Motor neuron (in vitro differentiated cells): ENCODE measurements at places on chromosomes 7 and 10.

- no peak for ATAC-seq
These were observed 71.2 kb downstream of the MINPP1 start for GRCh38 chr10:87575851-87576250.

GRCh38 chr10:131825150-131825848 lies 75.5 kb upstream of the PPP2R2D start:
- peak; percentile 40 for ATAC-seq

DNA sequence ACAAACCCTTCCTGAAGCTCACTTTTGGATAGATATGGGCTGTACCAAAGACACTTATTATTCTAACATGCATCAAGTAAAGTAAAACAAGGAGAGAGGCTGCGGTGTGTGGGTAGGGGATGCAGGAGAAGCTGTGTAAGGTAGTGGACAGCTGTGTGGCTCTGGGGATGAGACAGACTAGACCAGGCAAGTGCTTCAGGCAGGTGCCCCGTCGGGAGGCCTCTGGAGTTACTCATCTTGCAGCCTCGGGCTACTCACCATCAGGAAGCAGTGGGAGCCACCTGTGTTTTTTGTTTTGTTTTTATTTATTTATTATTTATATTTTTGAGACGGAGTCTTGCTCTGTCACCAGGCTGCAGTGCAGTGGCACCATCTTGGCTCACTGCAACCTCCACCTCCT lies 49.3 kb upstream of the NCAPG2 start:
- ATAC-seq: no peak

GRCh38 chr7:74569501-74570075 lies 87.9 kb upstream of the GTF2I start:
- no peak for ATAC-seq

GRCh38 chr7:73423519-73424488 lies 9.8 kb upstream of the FZD9 start:
- peak; percentile 70 for ATAC-seq

DNA sequence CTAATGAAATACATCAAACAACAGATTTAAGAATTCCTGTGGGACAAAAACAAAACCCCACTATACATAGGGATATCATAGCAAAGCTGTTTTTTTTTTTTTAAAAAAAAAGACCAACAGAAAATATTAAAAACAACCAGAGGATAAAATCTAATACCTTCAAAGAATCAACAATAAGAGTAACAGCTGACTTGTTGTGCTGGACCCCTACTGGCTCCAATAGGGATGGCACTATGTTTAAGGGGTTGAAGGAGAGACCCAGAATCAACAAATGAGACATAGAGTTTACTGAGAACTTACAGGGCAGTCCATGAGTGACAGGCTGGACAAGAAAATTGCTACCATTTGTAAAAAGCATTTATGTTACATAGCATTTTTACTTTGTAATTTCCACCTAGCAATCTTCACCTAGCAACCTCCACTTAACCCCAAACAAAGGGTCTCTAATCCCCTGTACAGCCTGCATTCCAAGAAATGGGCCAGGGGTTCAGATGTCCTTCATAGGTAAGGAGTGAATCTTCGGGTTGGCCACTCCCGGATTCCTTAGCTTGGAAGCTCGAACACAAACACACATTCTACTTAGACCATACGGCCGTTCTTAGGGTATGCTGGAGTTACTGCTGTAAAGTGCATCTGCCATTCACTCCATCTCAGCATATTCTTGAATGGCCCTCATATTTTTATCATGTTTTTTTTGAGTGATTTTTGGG lies 25.8 kb downstream of the ASZ1 start:
- no peak for ATAC-seq

DNA sequence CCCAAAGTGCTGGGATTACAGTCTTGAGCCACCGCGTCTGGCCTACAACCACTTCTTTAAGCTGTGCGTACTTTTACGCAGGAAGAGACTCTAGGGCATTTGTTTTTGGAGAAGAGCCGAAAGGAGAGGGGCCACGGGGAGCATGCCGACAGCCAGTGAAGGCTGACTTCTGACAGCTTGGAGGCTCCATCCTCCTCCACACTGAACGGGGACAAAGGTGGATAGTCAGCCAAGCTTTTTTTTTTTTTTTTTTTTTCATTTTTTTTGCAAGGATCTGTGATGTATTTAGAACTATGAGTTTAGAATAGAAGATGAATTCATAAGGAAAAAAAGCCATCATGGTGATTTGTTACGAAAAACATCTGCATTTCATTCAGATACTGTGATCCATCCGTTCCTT lies 221.7 kb downstream of the ARHGAP21 start:
- ATAC-seq: no peak

DNA sequence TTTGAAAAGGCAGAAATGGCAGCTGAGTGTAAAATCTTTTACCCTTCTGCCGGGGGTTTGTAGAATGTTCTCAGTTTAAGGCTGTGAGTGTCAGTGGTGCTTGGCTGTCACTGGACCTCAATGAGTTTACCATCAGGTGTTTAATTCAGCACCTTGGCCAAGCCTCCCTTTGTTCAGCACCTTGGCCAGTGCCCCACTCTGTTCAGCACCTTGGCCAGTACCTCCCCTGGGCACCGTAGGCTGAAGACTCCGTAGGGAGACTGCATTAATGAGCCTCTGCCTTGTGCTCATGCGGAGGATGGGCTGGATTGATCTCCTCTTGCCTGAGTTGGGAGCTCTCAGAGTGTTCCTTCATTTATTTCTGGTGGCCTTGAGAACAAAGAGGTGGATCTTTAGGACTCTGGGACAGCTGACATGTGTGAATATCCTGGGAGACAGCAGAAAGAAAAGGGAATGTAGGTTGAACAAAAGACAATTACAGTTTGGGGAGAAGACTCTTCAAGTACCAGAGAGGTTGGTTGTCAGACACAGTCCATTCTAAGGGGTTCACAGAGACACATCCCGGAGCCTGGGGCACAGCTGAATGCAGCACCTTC lies 1.6 kb downstream of the FAM24A start:
- peak; percentile 50 for ATAC-seq

DNA sequence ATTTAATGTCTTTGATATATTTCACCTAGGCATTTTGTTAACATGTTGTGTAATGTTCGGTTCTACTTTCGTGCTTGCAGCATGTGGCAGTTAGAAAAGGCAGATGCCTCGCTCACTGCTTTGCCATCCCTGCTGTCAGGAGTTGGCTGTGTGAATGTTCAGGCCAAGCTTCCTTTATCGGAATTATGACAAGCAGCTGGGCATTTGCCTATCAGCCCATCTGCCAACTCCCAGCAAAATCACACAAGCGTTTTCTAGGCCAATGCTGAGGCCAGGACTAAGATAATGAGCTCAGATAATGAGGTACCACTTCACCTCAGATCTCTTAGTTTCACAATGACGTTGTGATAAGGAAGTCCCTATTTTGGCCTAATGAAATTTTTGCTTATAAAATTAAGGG lies 212.7 kb upstream of the FAM3C start:
- no peak for ATAC-seq

GRCh38 chr10:63760708-63761047 lies 239.5 kb downstream of the REEP3 start:
- ATAC-seq: no peak

- ATAC-seq: no peak
These were observed 2.2 kb downstream of the NMT2 start for GRCh38 chr10:15166325-15166724.

- ATAC-seq: no peak
These were observed 334.4 kb downstream of the SUGCT start for GRCh38 chr7:40468891-40469864.

DNA sequence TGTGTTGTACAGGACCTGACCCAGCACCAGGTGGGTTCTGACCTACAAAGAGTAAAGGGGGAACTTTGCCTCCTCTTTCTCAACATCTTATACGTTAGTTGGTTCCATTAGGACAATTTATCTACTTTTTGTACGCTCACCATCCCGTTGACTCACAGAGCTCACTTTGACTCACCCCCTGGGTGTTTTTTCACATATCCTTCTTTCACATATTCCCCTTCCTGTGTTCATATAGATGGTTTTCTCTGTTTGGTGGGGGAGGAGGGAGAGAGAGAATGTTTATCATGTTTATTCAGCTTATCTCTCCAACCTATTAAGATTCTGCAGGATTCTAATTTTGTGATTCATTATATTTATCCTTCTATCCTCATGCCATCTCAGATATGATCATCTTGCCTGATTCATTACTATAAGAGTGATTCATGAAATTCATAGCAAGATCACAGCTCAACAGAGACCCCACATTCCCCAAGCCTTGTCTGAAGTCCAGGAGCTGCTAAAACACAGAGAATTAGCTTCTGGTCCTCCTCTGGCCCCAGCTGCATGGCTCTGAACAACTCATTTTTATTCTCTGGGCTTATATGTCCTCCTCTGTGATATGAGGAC lies 37.2 kb downstream of the PRSS2 start:
- no peak for ATAC-seq

DNA sequence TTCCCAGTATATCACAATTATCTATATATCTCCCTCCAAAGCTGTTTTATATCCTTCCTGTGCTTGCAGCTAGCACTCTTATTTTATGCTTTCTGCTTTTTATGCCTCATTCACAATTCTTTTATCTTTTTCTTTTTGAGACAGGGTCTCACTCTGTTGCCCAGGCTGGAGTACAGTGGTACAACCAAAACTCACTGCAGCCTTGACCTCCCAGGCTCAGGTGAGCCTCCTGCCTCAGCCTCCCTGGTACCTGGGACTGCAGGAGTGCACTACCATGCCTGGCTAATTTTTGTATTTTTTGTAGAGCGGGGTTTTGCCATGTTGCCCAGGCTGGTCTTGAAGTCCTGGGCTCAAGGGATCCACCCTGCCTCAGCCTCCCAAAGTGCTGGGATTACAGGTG lies 5.7 kb downstream of the C7orf25 start:
- no peak for ATAC-seq

DNA sequence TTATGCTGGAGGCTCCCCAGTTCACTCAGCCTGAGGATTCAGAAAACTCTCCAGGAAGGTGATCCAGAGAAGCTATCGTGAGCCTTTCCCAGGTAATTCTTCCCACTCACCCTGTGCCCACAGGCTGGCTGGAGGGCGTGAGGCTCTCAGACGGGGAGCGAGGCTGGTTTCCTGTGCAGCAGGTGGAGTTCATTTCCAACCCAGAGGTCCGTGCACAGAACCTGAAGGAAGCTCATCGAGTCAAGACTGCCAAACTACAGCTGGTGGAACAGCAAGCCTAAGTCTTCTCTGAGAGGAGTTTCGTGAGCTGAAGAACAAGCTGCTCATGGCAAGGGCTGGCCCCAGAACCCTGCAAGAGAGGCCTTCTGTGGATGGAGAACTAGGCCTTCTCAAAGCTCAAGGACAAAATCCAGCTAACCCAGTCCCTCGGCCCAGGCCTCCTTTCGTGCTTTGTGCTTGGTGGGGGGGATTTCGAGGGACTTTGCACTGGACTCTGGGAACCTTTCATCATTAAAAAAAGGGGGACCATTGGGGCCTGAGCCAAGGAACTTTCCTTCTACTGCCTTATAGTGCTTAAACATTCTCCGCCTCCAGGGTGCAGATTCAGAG lies 23.6 kb downstream of the NOBOX start:
- no peak for ATAC-seq

- no peak for ATAC-seq
These were observed 191.7 kb upstream of the IMMP2L start for GRCh38 chr7:111753968-111754367.

GRCh38 chr7:149707448-149707886 lies 65.9 kb downstream of the ZNF467 start:
- ATAC-seq: no peak

- no peak for ATAC-seq
These were observed 105.6 kb downstream of the AHR start for GRCh38 chr7:17404006-17404405.

DNA sequence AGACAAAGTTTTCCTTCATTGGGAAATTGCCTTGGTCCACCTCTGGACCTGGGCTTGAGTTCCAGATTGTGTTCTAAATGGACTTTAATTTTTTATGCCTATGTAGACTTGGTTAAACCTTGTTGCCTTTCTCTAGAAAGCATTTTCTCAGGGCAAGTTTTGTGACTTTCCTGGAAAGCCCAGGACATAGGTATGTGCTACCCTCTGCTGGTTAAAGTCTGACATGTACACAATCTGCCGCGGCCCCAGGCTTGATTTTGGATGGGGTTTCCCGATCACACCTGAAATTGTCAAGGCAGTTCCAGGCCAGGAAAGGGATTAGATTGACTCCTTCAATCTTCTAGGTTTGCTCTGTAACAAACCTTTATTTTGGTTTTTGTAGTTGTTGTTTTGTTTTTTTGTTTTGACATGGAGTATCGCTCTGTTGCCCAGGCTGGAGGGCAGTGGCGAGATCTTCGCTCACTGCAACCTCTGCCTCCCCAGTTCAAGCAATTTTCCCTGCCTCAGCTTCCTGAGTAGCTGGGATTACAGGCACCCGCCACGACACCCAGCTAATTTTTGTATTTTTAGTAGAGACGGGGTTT lies 14.1 kb upstream of the AKR1B10 start:
- no peak for ATAC-seq

DNA sequence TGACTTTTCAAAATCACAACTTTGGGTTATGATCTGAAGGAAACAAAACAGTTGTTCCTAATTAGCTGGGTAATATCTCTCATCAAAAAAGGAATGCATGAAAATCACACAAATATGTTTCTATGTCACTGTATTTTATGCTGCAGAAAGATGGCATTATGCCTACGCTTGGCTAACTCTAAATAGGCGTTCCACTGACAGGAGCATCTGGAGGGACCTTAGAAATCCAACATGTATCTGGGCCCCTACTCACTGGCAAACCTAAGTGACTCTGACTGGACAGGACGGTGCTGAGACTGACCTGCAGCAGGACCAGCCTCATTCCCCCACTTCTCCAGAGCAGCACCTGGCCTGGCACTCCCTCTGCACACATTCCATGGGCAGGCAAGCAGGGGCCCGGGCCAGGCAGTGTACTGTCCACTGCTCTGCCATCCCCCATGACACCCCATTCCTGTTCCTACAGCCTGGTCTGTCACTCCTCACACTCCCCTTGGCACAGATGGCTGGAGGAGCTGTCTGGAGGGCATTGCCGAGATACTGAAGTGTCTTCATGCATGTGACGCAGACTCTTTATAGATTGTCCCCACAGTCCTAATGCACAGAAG lies 2.6 kb upstream of the MYL7 start:
- ATAC-seq: no peak

GRCh38 chr10:33333260-33334101 lies 986 bp downstream of the NRP1 start:
- ATAC-seq: no peak
